ENCODE measurements at places on chromosomes 1 and 21.

DNA sequence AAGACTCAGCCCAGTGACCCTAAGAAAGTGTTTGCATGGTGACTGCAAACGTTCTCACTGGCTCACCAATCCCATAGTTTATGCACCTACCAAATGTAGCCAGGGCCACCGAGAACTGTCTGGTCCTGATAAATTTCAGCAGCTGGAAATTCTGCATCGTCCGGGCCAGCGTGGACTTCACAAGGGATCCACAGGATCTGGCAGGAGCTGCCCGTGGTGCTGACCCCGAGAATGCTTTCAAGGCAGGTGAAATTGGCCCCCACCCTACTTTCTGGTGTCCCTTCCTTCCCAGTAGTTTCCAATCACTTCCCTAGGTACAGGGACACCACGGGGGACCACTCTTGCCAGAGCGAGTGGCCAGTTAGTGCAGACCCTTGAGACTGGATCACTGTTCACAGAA lies 26.2 kb downstream of the UBASH3A start:
- no peak for DNase-seq

DNA sequence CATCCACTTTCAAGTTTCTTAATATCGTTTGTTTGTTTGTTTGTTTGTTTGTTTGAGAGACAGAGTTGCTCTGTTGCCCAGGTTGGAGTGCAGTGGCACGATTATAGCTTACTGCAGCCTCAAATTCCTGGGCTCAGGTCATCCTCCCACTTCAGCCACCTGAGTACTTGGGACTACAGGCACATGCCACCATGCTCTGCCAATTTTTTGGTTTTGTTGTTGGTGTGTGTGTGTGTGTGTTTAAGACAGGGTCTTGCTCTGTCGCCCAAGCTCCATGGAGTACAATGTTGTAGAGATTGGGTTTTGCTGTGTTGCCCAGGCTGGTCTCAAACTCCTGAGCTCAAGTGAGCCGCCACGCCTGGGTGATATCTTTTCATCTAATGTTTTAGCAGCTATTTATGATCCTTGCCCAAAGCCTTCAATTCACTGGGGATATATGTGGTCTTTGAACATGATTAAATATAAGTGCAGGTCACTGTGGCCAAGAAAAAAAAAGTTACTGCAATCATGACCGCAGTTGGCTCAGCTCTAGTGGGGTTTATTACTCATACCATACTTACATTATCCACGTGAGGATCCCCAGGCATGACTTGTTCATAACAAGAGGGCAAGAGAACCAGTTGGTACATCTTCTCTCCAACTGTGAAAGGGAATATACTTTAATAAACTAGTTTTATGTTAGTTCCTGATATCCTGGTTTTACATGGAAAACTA lies 8.0 kb downstream of the RRP1B start:
- DNase-seq, result no peak

DNA sequence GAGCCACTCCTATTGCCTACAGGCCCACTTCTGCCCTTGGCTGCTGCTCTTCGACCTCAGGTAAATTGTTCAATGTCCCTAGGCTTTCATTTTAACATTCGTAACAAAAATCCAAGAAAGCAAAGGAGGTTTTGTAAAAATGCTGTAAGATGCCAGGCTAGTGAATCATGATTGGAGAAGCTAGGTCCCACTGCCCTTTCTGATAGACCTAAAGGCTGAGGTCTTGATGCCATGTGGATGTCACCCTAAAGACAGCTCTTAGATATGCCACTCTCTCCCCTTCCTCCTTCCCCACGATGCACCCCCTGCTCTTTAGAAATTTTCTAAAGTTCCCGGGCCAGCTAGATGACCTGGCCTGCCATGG lies 9.9 kb upstream of the TMEM39B start:
- no peak for DNase-seq

GRCh38 chr1:72097851-72098570 lies 184.3 kb downstream of the NEGR1 start:
- DNase-seq, result no peak

GRCh38 chr1:177138347-177138746 lies 26.2 kb downstream of the ASTN1 start:
- DNase-seq, result no peak

GRCh38 chr1:93651695-93652094 lies 29.9 kb downstream of the BCAR3 start:
- no peak for DNase-seq

DNA sequence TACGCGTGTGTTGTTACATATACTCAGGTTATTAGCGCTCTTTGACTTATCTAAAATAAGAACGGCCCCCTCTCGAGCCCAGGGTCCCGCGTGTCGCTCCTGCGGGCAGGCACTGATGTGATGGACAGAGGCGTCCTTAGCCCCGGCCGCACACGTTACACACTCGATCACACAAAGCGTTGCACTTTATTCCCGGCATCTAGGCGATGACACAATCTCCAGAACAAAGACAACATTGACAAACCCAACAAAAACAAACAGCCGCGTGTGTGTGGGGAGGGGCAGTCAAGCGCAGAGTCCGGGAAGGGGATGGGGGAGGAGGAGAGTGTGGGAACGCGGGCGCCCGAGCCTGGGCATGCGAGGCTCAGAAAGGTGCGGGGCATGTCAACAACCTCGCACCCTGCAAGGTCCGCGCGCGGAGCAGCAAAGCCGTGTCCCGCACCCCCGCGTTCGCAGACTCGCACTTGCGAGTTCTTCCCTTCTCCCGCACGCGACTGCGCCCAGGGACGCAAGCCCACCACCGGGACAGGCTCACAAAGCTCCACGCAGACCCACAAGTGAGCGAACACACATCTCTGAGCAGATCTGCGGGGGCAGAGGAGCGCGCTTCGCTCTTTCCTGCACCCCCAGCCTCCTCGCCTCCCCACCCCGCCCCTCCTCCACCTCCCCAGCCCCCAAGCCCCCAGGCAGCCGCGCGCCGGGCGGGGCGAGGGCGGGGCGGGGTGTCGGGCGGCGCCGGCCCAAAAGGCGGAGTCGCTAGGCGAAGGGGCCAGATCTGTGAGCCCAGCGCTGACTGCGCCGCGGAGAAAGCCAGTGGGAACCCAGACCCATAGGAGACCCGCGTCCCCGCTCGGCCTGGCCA lies at the start of gene EFNA1:
EFNA1 (plus strand) TSS at position 772 of the 862 bp plus-strand sequence. CDS start 102 bp downstream, outside the sequence.
- DNase-seq, result peak; percentile 64

DNA sequence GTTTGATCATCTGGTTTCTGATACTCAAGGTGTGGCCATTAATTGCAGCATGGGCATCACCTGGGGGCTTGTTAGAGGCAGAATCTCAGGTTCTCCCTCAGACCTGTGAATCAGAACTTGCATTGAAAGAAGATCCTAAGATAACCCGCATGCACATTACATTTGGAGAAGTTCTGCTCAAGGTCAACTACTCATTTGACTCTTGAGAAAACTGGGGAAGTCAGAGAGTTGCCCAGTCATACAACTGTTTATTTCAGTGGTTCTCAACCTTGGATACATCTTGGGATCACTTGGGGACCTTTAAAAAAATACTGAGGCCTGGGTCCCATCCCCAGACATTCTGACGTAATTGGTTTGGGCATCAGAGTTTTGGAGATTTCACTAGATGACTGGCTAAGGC lies 30.5 kb downstream of the CAMTA1 start:
- DNase-seq, result no peak

GRCh38 chr1:5889901-5890300 lies 102.3 kb downstream of the NPHP4 start:
- peak; percentile 71 for DNase-seq

- no peak for DNase-seq
Measured at GRCh38 chr1:7403265-7404045, 367.6 kb upstream of the VAMP3 start.

DNA sequence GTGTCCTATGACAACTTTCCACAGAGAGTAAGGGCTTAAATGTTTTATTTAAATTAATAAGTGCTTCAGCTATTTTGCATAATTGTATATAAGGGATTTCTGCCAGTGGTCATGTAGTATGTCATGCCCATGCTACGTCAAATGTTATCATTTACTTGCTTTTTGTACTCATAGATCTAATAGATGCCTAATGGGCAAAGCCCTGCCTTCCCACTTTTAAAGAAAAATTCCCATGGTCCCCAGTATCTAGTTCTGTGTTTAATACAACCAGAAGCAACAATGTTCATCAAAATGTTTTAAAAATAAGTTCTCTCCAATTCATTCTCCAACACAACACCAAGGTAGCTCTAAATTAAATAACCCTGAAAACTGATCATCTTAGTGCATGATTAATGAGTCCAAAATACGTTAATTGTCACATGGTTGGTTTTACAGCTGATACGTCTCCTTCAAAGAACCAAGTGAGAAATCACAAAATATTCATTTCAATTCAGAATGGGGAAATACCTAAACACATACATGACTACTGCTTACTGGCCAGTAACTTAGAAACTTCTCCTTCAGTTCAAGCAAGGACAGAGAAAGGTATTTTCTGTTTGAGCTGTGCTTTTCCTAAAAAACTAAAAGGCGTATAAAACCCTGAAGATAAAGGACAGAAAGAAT lies 49.1 kb upstream of the SDC3 start:
- DNase-seq, result no peak

GRCh38 chr1:234258071-234258470 lies 115.2 kb upstream of the COA6 start:
- no peak for DNase-seq

DNA sequence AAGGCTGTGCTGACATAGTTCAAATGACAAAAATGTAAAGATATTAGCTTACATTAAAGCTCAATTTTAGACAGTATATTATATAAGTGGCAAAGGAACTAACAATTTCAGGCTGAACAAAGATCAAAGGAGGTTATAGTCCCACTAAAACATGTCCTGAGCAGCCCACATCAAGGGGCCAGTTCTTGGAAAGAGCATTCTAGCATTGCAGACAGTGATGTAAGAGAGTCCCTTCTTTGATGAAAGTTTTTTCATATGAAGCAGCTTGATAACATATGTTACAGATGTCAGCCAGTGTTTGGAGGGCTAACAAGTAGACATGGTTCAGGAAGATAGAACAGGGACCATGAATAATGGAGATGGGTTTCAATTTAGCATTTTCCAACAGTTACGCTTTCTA lies 301.7 kb downstream of the NTNG1 start:
- DNase-seq, result peak; percentile 50

DNA sequence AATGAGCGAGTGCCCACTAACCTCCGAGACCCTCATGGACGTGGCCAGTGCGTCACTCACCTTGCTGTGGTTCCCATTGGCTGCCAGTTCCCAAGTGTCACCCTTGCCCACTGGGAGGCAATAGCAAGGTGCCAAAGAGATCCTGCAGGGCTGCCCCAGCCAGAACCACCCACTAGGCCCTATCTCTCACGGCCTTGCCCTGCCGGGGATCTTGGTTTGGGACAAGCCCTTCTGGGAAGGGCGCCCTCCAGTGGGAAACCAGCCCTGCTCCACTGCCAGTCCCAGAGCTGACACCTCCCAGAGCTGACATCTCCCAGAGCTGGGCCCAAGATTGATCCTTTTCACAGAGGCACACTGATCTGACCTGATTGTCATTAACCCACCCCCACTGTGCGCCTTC lies 2.1 kb upstream of the SELENON start:
- no peak for DNase-seq
